ENCODE measurements at places on chromosomes 6 and 20.
A peak's percentile ranks its signal among the peaks of the same experiment; 100 is the strongest.

DNA sequence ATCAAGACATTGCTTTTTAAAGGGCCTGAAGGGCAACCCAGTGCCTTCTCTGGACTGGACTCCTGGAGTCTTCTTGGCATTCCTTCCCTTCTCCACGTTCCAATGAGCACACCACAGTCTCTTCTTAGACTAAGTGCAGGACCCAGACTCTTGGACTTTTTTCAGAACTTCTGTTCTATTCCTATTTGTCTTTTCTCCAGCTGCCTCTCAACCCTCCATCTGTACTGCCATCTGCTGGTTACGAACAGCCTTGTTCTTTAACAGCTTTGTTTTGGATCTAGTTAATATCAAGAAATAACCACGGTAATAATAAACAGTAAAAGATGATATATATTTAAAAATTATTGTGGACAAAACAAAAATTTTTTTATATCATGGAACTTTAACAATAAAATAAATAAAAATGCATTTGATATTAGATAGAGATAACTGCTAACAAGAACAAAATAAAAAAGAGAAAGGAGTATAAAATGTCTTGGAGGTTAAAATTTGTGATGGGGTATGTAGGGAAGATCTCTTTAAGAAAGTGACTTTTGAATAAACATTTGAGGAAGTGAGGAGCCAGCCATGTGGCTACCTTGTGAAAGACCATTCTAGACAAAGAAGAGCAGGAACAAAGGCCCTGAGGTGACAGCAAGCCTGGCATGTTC is 105.1 kb upstream of the HCRTR2 start:
- DNase-seq: no peak

- DNase-seq: no peak
Measured at GRCh38 chr20:61357119-61357518, 105.1 kb downstream of the CDH4 start.

DNA sequence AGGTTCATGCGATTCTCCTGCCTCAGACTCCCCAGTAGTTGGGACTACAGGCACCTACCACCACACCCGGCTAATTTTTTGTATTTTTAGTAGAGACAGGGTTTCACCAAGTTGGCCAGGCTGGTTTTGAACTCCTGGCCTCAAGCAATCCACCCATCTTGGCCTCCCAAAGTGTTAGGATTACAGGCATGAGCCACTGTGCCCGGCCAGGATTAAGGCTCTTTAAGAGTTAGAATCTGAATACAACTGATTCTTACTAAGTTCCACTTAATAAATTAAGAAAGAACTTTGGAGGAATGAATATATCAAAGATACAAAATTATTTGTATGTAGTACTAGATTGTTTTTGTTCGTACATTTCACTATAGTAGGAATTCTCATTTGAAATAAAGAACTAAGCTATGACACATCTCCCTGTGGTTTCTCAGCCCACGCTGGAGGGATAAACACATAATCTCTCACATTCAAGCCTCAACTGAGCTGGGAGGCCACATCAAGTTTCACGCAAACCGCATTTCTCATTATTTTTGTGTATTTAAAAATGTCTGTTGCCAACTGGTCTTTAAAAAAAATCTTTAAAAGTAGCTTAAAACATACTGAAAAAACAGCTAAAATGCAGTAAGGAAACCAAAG is 34.2 kb downstream of the DTNBP1 start:
- DNase-seq: no peak

GRCh38 chr6:11538052-11538818 is 686 bp downstream of the TMEM170B start:
- peak; percentile 31 for DNase-seq

GRCh38 chr6:85429346-85429745 is 20.5 kb upstream of the NT5E start:
- no peak for DNase-seq

- no peak for DNase-seq
Measured at GRCh38 chr20:41045671-41046070, 17.0 kb downstream of the TOP1 start.

DNA sequence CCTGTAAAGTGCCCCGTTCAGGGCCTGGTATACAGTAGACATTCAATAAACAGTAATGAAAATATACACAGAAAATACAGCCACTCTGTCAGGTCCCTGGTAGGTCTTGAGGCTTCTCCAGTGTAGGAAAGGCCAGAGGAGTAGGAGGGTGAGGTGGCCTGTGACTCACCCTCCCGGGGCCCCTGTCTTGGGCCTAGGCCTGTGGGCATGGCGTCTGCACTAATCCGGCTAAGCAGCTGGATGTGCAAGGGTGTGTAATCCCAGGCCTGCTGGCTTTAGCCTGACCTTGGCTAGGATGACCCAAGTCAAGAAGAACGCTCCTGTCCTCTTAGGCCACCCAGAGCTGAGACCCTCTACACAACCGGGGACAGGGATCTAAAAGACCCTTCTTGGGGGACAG is 84.9 kb downstream of the KCNB1 start:
- no peak for DNase-seq

DNA sequence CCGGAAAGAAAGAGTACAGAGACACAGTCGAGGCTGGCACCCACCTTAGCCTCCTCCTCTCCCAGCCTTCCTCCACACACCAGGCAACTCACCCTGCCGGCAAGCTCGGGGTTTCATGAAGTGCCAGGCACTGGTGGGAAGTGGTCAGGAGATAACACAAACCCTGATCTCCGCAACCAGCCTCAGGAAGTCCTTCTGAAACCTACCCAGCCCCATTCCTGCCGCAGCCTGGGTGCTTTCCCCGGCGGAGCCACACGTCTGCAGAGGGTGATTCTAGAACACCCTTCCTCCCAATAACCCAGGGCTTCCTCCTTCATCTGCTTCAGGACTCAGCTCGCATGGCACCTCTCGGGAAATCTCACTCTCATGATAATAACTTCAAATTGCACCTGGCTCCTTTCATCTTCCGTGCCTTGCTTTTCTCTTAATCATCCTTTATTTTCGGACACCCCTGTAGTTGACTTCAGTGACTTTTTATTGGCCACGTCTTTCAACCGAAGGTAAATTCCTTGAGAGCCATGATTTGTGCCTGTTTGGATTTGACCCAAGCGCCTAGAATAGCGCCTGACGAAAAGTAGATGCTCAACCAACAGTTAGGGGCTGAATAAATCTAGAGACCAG is 8.7 kb upstream of the HLA-E start:
- DNase-seq: no peak

GRCh38 chr20:20894753-20895152 is 182.3 kb upstream of the RALGAPA2 start:
- no peak for DNase-seq

DNA sequence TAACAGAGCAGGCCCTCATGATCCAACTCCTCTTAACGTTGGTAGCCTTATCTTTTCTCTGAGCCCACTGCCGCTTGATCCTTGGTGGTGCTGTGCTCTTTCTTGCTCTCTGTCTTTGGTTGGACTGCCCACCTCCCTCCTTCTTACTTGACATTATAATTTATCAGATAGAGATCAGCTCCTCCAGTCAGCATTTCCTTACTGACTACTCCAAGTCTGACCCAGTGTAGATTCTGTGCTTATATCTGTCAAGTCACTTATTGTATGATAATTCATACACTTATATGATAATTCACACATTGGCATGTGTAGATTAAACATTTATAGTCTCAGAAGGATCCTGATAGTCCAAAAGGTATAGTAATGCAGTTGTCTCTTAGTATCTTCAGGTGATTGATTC is 18.1 kb downstream of the PTPRA start:
- DNase-seq: no peak

DNA sequence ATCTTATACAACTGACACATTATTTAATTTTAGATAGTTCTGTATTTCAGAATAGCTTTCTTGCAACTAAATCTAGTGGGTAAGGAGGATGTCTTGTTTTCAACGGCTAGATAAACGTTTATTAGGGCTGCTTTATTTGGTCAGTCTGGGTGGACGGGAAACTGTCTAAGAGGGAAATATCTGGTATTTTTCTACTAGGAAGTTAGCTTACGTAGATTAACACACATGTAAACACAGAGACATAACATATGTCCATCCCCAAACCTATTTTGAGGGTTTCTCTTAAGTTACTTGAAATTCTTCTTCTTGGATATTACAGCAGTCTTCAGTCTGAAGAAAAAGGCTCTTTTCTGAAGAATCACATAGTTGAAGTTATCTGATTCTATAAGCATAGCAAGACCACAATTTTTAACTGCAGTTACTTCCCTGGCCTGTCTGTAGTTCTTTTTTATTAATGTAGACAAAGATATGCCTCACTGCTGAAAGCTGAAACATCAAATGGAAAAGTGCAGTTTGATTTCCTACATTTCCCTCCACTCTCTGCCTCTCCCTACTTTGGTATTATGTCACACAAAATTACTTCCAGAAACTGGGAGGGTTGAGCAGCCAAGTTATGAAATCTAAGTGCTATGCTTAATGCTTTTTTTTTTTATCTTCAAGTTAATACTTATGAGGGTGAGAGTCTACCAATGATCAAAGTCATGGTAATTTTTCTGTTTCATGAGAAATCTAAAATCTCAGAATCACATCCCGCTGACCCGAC is 37.4 kb downstream of the PLAGL1 start:
- DNase-seq: no peak

GRCh38 chr20:32780749-32781655 is 18.8 kb downstream of the DNMT3B start:
- no peak for DNase-seq

DNA sequence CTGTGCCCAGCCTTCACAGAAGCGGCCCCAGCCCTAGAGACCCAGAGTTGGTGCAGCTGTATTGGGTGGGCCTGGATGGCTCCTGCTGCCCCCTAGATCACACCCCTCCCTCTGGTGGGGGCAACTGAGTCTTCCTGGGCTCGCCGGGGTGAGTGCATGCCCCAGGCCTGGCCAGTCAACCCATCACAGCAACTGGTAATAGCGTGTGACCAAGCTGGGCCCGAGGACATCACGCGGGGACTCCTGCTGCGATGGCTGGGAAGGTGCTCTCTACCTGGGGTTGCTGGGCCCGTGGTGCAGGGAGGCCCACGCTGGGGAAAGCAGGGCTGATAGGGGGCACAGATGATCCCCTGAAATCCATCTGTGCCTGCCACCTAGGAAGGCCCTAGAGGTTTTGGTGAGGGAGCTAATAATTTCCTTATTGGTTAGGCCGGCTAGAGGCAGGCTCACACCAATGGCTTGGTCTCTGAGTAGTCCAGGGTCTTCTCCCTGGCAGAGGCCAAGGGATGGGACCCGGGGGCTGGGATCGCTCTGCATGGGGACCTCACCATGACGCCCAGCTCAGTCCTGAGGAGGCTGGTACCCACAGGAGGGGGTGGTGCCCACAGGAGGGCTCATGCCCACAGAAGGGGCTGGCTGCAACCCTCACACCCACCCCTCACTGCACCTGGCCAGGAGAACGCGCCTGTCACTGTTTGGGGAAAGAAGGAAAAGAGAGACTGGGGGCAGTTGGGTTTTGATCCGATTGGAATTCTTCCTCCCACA is 103.9 kb downstream of the ASXL1 start:
- DNase-seq: no peak

- no peak for DNase-seq
Measured at GRCh38 chr6:92111386-92111785, 1308.0 kb downstream of the EPHA7 start.
